T-helper 22 cell (primary cell): ENCODE measurements at places on chromosomes 7 and 10.

- no peak for DNase-seq
These were observed 551.7 kb downstream of the HTR7 start for GRCh38 chr10:90306187-90306586.

DNA sequence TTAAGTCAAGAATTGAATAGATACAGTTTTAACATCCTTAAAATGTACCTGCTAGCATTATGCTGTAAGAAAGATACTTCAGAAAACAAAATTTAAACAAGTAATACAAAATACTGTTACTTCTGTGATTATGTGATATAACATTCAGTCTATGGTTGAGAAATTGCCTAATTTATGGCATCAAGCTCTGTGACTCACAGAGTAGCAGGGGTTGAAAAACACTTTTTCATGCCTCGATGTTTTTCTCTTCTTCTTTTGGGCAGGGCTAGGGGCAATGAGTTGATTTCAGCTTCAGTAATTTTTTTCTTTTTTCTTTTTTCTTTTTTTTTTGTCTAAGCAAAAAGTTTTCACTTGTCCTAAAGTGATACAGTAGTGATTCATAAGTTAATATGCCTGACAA, 209.2 kb downstream of the MBL2 start:
- DNase-seq: no peak

- DNase-seq: no peak
These were observed 250.0 kb upstream of the HGF start for GRCh38 chr7:82019551-82020475.

- no peak for DNase-seq
These were observed 28.2 kb downstream of the ZCCHC24 start for GRCh38 chr10:79417266-79417665.

DNA sequence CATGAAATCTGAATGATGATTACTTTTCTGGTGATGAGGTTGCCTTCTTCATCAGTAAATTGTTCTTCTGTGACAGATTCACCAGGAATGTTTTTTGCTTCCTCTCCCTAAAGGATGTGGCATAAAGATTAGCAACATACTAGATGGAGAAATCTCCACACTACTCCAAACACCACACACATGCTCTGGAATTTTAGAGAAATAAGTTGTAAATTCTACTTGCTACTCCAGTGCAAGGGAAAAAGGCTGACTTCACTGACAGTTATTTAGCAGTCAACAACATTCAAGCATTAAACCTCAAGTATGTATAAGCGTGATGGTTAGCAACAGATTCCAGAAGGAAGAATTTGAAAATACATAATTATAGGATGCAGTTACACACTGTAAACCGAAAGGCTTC, 137.9 kb upstream of the CCDC6 start:
- no peak for DNase-seq

DNA sequence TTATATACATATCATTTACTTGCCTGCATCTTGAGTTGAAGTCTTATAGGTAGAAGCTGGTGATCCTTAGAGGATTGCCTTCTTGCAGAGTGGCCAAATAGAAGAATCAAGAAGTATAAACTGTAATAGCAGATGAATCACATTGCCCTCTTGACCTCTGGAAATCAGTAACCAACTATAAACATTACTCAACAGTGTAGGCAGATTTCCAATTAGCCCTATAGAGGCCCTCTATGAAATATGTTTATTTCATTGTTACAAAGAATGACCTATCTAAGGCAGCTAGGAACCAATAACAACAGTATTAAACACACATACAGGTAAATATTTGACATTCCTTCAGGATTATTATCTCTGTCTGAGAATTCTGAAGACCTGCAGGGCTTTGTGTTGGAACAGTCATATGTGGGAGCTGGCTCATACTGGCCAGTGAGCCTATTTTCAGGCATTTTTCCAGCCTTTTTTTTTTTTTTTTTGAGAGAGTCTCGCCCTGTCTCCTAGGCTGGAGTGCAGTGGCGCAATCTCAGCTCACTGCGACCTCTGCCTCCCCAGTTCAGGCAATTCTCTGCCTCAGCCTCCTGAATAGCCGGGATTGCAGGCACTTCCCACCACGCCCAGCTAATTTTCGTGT, 7.2 kb upstream of the SRI start:
- no peak for DNase-seq

GRCh38 chr7:20906801-20907453, 120.2 kb upstream of the SP8 start:
- no peak for DNase-seq

DNA sequence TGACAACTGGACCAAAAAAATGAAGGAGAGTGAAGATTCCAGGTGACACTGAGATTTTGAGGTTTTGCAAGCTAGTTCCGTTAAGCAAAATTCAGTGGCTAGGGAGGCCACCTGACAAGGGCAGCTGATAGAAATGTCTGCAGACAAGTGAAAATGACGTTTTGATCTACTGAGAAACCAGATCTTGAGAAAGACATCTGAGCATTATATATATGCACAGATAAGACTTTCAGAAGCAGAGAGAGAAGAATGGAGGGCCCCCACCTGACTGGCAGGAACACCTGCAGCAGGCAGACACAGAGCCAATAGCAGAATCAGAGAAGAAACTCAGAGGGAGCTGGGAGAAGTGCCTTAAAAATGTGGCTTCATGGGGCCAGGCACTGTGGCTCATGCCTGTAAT, 76.1 kb upstream of the LRGUK start:
- no peak for DNase-seq

- DNase-seq: no peak
These were observed 19.4 kb upstream of the SH3PXD2A start for GRCh38 chr10:103874730-103875129.

DNA sequence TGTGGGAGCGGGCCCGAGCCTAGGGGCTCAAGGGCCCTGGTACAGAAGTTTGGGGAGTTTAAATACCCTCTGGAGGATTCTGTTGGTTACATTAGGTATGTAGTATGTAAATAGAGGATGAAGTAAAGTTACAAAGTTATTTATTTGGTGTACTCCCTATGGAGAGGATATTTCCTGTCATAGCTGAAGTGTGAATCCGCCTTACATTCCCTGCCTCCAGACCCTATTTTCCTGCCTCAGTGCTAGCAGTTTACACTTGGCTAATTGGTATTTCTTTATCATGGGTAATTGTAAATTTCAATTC, 60.6 kb upstream of the KLF14 start:
- no peak for DNase-seq

DNA sequence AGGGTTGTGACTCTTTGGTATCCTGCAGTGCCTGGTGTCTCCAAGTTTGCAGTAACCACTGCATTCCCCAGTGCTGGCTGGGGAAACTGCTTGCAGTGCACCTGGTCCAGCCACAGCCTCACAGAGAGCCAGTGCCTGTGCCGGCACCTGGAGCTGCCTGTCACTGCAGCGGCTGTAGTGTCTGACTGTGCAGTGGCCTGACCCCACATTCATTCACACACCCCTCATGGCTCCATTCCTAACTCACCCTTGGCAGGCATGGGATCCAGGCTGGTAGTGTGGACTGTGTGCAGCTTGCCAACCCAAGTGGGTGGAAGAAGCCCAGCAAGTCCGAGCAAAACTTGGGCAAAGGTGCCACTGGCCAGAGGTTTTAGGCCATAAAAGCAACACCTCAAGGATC, 3.7 kb upstream of the CYP3A43 start:
- no peak for DNase-seq

DNA sequence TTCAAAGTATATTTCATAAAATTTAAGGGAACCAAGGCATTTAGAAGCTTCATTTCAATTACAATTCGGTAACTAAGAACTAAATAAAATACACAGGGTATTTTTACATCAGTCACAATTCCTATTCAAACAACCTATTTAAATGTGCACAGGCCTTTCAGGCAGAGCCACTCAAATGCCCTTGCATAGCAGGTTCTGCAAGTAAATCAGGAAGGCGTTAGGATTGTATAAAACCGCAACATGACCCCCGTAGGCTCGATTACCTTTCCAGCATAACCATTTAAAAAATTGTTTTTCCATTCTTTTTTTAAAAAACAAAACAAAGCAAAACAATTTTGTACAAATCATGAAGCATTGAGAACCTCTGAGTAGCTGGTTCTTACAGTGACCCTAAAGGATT, 289.9 kb upstream of the SP8 start:
- no peak for DNase-seq

GRCh38 chr7:54112567-54112966, 429.6 kb upstream of the VSTM2A start:
- no peak for DNase-seq
